Stimulated activated CD4-positive, alpha-beta T cell treated with anti-CD3 and anti-CD28 coated beads, Interleukin-4, amount 100 ng/mL, for 1 hour (primary cell): ENCODE measurements at places on chromosomes 5 and 9.

DNA sequence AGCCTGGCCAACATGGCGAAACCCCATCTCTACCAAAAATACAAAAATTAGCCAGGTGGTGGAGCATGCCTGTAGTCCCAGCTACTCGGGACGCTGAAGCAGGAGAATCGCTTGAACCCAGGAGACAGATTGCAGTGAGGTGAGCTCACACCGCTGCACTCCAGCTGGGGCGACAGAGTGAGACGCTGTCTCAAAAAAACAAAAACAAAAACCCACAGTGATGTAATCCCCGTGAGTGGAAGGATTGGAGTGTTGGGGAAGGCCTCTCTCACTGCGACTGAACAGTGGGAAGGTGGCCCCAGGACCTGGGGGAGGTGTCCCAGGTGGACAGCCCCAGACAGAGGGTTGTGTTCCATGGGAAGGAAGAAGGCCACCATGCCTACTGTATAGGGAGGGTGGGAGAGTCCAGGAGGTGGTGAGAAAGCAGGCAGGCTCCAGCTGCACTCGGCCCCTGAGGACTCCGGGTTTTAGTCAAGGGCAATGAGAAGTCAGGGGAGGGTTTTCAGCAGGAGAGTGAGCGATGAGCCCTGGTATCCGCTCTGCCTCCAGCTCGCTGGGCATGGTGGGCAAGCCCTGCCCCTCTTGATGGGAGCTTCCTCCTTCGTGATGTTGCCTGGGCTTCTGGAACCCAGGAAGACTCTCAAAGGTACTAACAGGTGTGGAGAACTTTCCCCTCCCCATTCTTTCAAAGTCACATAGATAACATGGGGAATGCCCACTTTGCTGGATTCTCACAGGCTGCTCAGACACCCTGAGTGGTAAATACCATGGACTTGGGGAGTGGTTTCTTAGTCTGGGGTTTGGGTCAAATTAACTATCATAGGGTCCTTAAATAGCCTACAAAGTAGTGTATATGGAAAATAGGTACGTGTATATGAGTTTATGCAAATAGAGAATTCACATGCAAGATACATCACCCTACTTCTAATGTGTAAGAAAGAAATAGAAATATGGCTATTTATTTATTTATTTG is 74.7 kb downstream of the PPARGC1B start:
- no peak for DNase-seq

DNA sequence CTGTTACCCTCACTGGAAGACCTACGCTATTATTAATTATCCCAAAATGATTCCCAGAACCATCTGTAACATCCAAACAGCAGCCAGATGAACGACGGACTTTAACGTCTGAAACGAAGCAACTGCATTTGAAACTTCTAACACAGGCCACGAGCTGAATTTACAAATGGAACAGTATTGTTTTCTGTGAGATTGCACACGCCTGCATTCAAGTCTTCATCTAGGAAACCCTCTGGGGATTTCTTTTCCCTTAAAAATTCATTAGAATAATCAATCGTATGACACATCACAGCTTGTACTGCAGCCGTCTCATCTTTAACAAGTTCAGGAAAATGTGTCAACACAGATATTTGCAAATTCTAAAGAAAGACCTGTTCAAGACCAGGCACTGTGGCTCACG is 80.2 kb downstream of the MYO10 start:
- DNase-seq = no peak

GRCh38 chr9:90307167-90307833 is 335.3 kb downstream of the DIRAS2 start:
- DNase-seq = no peak

GRCh38 chr5:116646611-116647289 is 72.1 kb upstream of the SEMA6A start:
- no peak for DNase-seq

DNA sequence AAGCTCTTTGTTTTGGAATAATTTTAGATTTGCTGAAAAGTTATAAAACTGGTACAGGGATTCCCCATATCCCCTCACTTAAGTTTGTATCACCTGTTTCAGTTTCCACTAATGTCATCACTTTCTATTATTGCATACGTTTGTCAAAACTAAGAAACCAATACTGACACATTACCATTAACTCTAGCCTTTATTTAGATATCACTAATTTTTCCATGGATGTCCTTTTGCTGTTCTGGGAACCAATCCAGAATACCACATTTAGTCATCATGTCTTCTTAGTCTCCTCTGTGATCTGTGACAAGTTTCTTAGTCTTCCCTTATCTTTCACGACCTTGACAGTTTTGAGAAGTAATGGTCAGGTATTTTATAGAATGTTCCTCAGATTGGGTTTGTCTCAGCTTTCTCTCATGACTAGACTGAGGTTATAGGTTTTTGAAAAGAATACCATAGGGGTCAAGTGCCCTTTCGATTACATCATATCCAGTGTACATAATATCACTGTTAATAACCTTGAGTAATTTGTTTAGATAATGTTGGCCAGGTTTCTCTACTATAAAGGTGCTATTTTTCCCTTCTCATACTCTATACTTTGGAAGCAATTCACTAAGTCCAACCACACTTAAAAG is 51.9 kb upstream of the NMUR2 start:
- DNase-seq = no peak

DNA sequence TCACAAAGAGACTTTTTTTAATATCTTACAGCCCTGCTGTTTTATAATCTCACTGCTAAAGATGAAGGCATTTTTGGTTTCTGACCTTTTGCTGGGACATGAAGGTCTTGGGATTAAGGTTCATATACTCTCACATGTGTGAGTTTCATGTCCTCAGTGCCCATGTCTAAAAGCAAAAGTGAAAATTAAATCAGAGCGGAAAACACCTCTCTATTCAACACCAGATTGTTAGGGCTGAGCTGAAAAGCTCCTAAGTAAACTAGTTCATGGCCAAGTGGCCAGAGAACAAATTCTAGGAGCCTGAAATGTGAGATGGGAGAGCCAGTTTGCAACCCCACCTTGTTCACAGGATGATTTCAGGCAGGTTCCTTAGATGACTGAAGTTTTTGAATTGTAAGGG is 110.9 kb downstream of the GRIA1 start:
- DNase-seq = no peak

DNA sequence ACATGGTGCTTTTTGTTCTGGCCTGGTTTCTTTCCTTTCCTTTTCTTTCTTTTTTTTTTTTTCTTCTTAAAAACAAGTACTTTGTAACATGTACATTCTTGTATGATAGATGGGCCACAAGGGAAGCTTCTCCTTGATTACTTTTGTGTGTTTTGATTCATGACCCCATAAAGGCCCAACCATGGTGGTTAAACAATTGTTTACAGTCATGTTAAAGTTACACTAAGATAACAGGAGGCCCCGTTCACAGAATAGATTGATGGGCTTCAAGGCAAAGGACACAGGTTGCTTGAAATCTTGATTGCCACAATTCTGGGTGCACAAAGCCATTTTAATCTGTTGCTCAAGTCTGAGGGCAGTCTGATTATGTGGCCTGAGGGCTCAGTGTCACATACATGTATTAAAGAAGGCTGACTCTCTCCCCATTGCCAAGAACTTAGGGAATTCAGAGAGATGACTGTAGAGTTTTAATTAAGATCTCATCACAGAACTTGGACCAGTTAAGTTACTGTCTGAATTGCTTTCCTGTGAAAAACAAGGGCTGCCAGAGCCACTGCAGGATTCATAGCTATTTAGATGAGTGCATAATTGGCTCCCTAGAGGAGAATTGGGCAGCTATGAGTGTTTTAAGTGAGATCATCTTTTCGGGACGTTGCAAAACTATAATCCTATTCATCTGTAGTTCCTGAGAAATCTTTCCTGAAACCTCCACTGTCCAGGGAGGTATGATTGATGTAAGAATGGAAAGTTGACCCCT is 163.4 kb downstream of the TLE4 start:
- no peak for DNase-seq

DNA sequence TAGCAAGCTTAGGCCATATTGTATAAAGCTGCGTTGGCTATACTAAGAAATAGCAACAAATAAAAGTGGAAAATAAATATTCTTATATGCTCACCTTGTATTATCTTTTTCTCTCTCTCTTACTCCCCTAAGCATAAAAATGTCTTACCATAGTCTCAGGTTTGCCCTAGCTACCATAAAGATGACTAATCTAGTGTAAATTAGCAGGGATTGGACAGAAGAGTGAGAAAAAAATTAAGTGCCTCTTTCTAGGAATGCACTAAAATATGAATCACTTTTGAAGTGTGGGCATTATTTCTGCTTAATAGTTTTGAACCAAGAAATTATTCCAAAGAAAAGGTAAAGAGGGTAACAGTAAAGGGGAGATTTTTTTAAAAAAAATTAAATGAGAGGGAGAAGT is 201.3 kb downstream of the HINT1 start:
- no peak for DNase-seq

- no peak for DNase-seq
Observed at GRCh38 chr5:111043712-111044506, 27.6 kb upstream of the TSLP start.

DNA sequence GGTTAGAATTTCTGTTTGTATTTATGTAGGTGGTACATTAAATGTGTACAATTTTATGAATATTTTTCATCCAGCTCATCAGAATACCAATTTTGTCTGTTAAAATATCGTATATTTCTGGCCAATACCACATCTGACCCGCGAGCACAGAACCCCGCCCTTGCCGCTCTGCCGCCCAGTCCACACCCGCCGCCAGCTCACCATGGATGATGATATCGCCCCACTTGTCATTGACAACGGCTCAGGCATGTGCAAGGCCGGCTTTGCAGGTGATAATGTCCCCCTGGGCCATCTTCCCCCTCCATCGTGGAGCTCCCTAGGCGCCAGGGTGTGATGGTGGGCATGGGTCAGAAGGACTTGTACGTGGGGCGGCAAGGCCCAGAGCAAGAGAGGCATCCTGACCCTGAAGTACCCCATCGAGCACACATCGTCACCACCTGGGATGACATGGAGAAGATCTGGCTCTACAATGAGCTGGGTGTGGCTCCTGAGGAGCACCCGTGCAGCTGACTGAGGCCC is 153.2 kb downstream of the CAVIN4 start:
- DNase-seq = no peak

DNA sequence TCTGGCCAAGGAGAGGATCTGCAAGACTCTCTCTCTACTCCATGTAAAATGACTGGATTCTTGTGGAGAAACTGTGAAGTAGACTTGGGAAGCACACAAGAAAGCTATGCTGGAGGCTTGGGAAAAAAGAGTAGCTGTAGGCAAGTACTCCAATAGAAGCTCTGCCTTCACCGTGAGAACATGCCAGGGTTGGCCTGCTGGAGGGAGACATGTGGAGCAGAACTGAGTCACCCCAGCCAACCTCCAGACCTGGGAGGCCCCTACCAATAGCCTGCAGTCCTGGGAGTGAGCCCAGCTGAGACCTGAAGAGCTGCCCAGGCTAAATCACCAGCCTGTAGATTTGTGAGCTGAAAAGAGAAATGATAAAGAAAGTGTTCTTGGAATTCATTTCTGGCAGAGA is 66.6 kb downstream of the DEPDC1B start:
- DNase-seq = no peak

- DNase-seq = no peak
Observed at GRCh38 chr9:99106044-99106375, 1.1 kb downstream of the TGFBR1 start.

DNA sequence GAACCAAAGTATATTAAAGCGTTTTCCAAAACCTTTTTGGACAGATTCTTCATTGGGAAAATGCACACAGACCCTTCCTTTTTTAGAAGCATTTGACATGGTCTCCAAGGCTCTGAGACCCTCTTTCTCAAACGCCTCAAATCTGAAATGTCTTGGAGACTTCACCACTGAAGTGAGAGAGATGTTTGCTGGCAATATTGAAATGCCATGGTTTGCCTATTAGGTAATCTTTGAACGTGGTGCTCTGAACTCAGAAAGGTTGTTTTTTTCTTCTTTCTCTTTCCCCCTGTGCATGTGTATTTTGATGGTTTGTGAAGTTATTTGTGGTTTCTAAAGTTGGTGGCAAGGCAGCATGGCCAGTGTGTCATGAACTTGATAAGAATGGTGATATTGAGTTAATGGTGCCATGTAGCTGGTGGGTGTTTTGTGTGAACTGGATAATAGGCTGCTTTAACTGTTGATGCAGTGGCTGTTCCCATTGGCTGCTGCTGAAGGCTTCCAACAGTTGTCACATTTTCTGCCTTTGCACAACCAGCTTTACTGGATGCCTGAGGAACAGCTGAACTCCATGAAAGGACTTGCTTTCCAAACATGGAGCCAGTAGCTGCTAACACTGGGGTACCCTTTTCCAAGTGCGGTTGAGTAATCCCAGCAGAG is 1.7 kb downstream of the PALM2AKAP2 start:
- DNase-seq = no peak

- DNase-seq = no peak
Observed at GRCh38 chr5:91211997-91212713, 171.0 kb downstream of the ARRDC3 start.

DNA sequence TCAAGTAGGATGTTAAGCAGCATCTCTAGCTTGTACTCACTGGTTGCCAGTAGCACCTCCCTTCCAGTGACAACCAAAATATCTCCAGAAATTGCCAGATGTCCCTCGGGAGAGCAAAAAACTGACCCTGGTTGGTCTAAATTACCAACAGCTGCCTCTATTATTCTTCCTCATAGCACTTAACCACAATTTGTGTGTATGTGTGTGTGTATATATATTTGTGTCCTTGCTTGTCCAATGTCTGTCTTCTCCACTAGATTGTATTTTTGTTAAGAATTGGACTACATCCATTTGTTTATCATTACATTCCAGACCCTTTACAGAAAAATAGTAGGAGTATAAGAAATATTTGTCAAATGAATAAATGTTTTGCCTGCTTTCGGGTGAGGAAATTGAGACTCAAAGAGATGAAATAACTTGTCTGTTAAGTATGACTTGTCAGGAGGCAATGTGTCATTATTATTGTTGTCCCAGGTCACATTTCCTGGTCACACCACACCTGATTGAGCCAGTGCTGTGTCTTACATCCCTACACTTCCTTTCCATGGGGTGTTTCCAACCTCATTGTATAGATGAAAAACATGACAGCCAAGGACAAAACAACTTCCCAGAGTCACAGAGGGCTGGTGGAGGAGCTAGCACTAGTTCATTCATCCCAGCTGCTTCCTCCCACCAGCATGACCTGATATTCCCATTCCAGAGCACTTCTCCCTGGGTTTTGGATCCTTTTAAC is 11.4 kb upstream of the GRPEL2 start:
- no peak for DNase-seq
